Activated gamma-delta T cell treated with anti-CD3 and anti-CD28 coated beads, Interleukin-2, amount 50 U/mL, for 16 hours (primary cell): ENCODE measurements at places on chromosomes 3 and 15.

GRCh38 chr15:95459273-95459672 is 871.2 kb upstream of the NR2F2 start:
- DNase-seq: no peak

DNA sequence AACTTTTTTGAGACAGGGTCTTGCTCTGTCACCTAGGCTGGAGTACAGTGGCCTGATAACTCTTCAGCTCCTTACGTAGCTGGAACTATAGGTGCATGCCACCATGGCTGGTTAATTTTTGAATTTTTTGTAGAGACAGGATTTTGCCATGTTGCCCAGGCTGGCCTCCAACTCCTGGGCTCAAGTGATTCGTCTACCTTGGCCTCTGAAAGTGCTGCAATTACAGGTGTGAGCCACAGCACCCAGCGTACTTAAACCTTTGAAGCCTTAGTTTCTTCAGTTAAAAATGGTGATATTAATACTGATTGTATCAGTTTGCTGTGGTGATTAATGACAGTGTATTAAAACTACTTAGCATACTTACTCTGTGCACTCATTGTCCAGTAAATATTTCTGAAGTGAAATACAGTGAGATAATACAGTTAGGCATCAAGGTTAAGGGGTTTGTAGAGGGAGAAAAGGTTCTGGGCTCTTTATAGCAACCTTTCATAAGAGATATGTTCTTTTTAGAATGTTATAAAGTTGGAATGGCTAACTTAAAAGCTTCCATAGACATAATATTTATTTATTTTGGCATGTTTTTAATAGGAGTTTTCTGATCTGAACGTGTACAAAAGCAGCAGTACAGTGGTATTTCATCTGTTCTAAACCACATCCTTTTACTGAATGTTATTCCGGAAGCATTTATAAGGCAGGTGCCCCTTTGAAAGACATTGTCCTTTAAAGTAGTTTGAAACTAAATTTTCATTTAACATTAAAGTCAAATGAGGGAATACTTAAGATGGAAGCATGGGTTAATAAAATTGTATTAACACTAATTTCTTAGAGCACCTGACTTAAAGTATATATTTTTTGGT is 23.6 kb downstream of the NCK1 start:
- DNase-seq: no peak

DNA sequence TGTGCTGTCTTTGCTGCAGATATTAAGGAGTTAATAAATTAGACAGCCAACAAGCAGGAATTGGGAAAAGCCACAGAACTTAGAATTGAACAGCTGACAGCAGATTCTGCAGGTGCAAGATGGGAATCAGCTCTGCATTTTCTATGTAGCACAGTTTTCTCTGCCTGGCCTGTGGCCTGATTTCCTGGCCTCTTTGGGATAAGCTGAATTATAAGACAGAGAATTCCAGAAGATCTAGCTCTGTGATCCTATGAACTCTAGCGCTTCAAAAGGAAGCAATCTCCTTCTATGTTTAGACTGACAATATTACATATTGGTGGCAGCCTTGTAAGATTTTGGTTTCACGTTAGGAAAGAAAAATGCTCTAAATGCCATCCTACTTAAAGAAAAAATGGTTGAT is 24.0 kb upstream of the SOX2 start:
- no peak for DNase-seq

- DNase-seq: no peak
Observed at GRCh38 chr3:125512135-125512920, 7.7 kb downstream of the SNX4 start.

GRCh38 chr3:50320853-50321335 is 1.7 kb downstream of the HYAL2 start:
- no peak for DNase-seq

DNA sequence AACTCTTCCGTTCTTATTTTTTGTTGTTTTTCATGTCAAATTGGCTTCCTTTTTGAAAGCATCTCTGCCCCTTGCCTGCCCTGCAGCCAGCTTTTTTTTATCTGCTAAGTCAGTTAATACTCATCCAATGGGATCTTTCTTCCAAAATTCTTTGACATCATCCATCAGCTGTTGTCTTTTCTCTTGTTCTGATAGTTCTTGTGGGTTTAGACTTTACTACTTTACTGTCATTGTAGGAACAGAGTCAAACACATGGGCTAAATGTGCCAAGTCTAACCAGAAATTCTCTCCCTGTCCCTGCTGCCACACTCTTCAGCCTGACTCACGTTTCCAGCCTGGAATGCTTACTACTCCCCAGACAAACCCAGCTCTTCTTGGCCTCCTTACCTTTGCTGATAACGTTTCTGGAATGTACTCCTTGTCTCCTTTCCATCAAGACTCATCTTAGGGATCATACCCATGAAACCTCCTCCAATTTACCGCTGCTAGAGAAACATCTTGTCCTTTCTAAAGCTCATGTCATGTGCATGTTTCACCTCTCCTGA is 10.7 kb upstream of the VPS8 start:
- DNase-seq: no peak

GRCh38 chr15:31212326-31213080 is 111.0 kb upstream of the TRPM1 start:
- DNase-seq: no peak

- no peak for DNase-seq
Observed at GRCh38 chr3:155815030-155815545, 9.0 kb upstream of the C3orf33 start.

DNA sequence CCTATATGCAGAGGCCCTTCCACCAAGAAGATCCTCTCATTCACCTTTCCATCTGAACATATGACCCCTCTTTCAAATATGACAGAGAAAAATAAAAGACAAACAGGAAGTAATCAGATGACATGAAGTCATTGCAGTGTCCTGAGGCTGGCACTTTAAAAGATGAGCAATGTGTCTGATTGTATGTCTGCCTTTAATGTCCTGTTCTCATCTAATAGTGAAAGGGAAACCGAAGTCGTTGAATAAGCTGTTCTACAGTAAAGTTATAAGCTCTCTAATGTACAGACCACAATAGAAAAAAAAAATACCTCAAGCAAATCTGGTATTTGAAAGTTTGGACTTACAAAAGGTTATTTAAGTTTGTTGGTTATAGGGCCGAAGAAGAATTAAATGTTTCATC is 243.0 kb downstream of the CLSTN2 start:
- no peak for DNase-seq

DNA sequence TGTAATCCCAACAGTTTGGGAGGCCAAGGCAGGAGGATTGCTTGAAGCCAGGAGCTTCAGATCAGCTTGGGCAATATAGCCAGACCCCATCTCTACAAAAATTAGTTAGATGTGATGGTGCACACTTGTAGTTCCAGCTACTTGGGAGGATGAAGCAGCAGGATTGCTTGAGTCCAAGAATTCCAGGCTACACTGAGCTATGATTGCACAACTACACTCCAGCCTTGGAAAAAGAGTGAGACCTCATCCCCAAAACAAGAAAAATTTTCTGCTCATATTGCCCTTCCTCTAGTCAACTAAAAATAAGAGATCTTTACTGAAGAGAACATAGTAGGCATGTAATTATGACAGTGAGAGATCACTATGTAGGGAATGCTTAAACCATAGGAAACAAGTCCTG is 60.9 kb upstream of the SPATA12 start:
- DNase-seq: no peak

DNA sequence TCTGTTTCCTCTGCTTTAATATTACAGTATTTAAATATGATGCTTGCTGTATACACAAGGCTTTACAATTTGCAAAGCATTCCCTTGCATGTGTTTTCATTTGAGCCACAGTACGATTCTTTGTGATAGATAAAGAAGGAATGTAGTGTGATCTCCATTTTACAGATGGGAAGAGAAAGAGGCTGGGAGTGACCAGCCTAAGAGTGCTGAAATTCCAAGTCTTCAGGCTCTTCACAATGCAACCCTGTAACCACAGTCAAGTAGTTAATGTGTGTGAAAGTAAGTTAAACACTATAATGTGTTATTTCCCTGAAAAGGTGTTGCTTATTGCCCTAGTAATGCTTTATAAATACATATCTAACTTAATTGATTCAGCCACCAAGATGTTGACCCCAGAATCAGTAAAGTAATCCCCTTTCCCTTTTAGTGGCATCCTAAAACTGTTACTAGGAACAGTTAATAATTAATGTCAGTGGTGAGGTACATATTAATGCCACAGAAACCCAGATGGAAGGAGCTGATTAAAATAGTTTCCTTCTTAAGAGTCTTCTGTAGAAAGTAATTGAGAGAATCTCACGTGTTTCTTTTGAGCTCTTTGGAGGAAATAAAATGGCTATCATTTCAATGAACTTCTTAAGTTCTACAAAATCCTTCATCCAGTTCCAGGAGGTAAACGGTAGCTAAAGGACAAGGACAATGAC is 110.4 kb downstream of the IL12A start:
- DNase-seq: no peak

DNA sequence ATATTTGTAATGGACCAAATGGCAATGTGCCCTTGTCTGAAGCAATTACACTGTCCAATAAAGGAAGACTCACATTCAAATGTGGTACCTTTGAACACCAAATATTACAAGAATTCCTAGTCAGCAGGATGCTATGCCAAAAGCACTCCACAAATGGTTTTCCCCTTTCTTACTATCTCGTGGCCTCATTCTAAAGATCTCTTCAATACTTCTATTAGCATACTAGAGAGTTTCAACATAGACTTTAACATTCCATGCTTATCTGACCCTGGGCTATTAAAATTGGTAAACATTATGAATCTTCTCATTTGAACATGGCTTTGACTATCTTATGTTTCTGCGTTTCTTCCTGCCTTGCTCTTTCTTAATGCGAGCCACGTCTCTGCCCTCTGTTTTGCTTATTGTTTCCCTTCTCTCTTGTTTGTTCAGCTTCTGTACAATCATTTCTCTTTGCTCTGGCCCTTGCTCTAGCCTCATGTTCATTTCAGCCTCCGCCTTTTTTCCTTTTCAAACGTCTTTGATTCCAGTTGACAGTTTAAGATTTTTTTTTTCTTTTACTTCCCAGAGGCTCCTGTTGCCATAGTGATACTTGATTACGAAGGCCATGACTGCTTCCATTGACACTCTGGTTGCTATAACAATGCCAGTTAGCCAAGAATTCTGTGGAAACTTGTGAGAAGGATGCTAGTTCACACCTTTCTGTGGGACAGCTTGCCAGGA is 49.5 kb upstream of the SLC9A9 start:
- no peak for DNase-seq

DNA sequence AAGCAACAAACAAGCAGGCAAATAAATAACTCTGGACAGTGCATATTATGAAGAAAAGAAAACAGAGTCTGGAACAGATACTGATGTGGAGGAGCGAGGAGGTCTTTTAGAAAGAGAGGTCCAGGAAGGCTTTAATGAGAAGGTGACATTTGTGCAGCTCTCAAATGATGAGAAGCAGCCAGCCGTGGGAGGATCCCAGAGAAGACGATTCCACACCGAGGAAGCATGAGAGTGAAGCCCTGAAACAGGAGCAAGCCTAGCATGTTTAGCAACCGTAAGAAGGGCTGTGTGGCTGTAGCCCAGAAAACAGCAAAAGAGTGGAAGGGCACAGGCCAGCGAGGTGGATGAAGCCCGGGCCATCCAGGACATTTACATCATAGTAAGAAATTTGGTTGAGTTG is 93.1 kb downstream of the RAD18 start:
- DNase-seq: no peak

GRCh38 chr15:24076090-24076784 is 389.1 kb upstream of the NDN start:
- no peak for DNase-seq

DNA sequence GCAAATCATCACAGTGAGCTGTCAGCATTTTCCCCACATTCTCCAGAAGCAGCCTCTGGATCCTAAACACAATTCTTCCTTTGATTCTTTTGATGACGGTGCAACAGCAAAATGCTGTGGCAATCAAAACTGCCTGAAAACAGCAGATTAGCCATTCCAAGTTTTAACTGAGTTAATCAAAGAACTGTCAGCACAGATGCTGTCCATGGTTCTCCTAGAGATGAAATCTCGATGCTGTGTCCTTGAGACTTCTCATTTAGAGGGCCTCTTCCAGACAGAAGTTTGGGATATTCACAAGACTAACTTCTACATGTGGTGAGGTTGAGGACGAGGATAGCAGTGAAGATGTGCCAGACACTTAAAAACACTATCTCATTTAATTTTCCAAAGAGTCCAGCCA is 50.4 kb upstream of the GYG1 start:
- no peak for DNase-seq

DNA sequence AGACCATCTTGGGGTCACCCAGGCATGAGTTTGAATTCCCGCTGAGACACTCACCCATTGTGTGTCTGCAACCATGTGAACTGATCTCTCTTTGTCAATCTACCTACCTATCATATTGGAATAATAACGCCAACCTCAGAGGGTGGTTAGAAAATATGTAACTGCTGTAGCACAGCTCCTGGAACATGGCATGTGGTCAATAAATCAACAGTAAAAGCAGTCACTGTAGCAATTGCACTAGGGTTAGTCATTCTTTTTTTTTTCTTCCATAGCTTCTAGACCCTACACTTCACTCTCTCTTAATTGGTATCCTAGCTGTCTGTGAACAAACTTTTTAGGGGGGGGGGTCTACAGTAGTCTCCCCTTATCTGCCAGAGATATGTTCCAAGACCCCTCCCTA is 64.2 kb upstream of the SLCO2A1 start:
- no peak for DNase-seq

GRCh38 chr3:183159333-183159732 is 3.2 kb downstream of the LAMP3 start:
- no peak for DNase-seq

- no peak for DNase-seq
Observed at GRCh38 chr3:10771486-10772270, 44.4 kb upstream of the SLC6A11 start.

DNA sequence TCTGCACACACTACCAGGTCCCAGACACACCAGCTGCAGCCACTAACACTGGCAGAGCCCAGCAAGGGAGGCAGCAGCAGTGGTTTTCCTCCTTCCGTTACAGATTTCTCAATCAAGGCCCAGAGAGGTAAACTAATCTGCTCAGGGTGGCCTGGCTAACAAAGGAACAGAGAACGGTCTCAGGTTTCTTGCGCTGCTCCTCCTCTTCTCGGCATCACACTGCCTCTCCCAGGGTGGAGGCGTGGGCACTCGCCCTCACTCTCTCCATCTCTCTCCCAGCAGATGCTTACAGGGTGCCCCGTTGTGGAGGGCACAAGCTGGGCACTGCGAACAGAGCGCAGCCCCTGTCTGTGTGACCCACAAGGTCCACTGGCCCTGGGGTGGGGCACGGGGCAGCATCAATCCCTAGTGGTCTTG is 228.7 kb downstream of the VPS13C start:
- no peak for DNase-seq

GRCh38 chr3:176765382-176765900 is 431.8 kb downstream of the TBL1XR1 start:
- no peak for DNase-seq

- no peak for DNase-seq
Observed at GRCh38 chr3:463252-464192, 267.0 kb downstream of the CHL1 start.

DNA sequence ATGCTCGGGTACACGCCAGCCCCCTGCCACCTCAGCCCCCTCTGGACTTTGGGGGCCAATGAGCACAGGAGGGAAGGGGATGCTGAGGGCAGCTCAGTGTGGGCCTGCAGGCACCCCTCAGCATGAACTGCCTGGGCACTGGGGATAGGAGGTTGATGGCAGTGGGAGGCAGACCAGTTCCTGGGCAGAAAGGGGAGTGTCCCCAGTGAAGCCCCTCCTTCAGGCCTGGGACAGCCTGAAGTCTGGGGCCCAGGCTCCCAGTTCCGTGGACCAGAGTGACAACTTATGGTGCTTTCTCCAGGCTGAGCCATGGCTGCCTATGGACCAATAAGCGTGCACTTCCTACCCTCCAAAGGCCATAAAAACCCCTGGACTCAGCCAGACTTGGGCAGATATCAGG is 63.3 kb upstream of the IMPG2 start:
- DNase-seq: no peak

GRCh38 chr15:25985165-25985564 is 122.0 kb upstream of the ATP10A start:
- DNase-seq: no peak
